ENCODE measurements at places on chromosomes 2 and 18.

- DNase-seq = no peak
Observed at GRCh38 chr2:23596316-23596885, 211.4 kb downstream of the KLHL29 start.

DNA sequence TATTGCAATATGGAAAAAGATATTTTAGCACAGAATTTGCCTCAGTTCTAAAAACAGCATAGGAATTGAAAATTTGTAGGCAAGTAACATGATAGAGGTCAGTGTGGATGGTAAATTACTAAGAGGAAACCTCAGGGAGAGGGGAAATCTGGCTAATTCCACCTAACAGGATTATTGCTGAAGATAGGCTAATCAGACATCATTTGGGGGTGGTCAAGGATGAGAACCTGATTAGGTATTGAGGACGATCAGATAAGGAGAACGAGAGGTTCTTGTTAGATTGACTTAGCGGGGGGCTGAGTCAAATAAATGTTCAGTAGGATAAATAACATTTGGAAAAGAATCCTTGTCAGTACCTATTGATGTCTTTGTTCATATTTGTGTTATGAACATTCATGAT is 543.2 kb upstream of the LRRTM4 start:
- DNase-seq = no peak

DNA sequence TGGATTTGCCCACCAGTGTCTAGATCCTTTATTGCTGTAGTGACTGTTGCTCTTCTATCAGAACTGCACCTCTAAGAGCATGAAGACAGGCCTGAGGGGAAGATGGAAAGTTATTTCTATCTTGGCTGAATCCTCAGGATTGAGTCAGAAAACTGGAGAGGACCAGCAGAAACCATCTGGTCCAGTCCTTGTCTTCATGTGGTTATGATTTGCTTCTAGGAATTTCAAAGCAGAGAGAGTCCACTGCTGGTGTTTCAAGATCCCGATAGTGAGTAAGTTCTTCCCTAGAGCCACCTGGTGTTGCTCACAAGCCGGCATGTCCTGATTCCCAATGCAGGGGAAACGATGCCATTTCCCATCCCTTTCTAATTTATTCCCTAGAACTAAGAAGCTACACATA is 84.2 kb downstream of the NCKAP5 start:
- peak; percentile 15 for DNase-seq

- DNase-seq = no peak
Observed at GRCh38 chr2:42284019-42284418, 77.0 kb downstream of the COX7A2L start.

- DNase-seq = no peak
Observed at GRCh38 chr2:19687017-19687659, 214.6 kb downstream of the TTC32 start.

DNA sequence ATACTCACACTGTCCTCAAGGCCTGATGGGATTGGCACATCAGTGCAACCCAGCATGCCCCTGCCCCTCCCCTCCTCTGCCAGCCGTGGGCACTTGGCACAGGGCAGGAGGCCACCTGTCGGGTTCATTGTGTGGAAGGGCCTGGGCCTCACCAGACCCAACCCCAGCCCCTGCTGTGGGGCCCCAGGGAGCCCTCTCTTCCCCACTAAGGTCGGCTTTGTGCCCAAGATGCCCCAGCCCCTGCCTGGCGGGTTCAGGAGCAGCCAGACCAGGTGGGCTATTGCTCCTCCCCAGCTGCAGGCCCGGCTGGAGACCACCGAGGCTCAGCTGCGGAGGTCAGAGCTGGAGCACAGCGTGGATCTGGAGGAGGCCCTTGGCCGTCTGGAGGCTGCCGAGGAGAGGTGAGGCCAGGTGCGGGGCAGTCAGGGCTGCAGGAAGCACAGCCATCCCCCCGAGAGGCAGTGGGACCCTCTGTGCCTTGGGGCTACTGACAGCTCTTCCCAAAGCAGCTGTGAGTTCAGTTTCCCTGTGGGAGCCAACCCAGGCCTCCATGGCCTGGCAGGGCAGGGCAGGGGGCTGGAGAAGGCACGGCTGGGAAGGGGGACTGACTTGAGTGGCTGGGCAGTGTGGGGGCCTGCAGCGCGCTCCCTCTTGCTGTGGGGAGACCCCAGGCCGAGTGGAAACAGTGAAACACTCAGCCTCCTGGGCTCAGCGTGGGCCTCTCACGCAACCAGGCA is 16.3 kb downstream of the CROCC2 start:
- DNase-seq = no peak

GRCh38 chr2:239204136-239204875 is 196.5 kb downstream of the HDAC4 start:
- DNase-seq = no peak

DNA sequence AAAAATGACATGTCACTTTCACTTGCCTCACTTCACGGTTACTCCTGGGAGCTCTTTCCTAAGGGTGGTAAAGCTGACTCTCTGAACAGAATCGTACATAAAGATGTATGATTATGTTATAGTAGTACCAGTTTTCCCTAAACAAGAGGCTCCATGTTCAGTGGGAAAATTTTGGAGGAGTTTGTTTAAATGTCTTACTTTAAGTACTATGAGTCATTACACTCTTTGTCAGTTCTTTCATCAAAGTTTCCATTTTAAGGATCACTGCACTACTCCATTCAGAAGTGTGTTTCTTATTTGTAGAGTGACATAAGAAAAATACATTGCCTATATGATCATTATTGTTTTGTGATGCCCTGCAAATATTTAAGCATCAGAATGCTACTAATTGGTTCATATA is 121.1 kb upstream of the FIGN start:
- no peak for DNase-seq

DNA sequence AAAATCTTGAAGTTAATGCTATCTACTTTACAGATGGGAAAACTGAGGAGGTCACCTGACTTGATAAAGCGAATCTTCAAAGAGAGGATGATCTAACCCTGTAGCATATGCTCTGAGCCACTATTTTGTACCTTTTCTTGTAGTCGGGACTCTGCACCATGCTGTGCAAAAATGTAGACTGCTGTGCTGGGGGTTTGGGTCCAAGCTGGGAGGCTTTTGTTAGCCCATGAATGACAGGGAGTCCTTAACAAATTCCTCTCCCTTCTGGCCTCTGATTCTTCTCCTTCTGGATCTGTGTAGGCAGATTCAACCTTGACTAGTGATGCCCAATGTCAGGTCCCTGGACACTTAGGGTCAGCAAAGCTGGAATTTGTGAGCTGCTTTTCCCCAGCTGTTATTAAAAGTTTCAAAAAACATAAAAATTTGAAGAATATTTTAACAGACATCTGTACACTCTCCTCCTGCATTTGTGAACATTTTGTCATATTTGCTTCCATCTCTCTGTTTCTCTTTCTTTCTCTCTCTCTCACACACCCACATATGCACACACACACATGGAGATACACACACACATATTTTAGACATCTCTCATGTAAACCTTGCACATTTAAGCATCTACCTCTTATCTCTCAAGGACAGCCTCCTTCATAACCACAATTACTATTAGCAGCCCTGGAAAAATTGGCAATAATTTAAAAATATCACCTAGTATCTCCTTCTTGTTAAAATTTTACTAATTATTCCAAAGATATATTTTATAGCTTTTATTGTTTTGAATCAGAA is 335.0 kb upstream of the TRIB2 start:
- no peak for DNase-seq

DNA sequence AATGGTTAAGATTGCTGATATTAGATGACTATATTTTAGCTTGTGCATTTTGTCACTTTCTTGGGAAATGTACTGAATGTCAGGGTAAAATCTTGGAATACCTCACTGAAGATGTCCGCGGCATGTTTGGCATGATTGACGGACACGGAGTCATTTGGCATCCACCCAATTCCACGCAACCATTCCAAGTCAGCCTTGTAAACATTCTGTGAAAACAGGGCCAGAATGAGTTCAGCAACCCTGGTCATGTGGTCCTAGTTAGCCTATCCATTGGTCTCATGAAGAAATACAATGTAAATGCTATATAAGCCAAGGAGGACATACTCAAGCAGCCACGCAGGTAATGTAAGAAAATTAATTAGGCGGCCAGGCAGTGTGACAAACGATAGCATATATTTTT is 159.5 kb downstream of the RIF1 start:
- no peak for DNase-seq

GRCh38 chr18:28168725-28169124 is 8.2 kb downstream of the CDH2 start:
- no peak for DNase-seq

DNA sequence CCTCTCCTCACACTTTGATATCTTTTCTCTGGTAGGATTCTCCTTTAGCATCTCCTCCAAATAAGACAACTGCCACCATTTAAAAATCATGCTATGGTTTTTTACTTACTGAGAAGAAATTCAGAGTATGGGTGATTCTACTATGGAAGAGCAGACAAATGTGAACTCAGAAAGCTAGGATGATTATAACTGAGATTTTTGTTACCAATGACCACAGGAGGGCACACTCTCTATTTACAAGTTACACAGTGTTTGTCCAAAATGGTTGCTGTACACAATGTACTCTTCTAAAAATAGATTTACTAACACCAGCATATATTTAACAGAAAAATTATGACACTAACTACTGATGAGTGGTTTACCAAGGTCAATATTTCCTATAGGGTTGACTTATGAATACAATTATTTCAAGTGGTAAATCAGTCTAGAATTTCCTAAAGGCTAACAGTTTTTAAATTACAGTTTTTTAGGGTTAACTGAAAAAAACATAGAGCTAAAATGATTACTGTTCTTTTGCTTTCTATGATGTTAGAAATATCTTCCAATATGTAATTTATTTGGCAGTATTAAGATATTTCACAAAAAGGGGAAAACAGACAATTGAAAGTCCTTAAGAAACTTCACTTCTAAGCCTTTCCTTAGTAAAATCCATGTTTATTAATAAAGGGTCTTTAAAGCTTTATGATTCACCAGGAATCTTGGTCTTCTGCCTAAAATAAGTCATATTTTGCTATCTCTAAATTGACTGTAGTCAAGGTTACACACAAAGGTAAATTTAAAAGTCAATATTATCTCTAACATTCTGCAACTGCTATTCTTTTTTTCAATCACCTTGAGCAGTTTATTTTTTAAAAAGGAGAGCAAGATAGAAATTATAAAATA is 57.2 kb downstream of the MAP4K3 start:
- peak; percentile 39 for DNase-seq

DNA sequence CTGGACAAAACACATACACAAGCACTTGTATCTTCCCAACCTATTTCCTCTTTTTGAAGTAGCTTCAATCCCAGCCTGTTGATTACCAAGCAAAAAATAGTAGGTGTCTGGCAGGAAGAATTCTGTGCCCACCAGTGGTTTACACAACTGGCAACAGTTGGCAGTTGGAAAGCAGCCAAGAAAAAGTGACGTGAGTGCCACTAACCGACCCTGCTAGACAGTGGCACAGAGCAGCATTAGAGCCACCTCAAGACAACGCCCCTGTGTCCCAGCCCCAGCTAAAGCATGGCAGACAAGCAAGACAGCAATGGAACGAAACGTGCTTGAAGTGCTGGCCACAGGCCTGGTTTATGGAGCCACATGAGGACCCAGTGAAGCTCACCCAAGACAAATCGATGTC is 379.6 kb downstream of the FBXO15 start:
- no peak for DNase-seq

- no peak for DNase-seq
Observed at GRCh38 chr2:147456779-147457178, 388.1 kb upstream of the ACVR2A start.

DNA sequence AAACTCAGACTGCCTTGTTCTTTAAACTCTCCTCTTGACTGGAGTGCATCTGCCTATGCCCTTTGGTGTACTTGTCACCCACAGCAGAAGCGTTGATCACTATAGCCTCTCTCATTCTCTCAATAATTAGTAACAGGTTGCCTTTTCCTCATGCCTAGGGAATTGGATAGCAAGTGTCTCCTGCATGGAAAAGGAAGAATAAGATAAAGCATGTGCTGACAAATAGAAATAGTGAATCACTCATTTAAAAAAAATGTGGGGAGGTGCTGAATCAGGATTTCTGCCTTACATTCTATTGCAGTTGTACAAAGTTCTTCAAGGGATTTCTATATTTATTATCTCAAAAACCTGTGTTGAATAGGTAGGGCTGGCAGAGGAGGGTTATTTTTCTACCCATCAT is 323.0 kb downstream of the TXNL1 start:
- no peak for DNase-seq

DNA sequence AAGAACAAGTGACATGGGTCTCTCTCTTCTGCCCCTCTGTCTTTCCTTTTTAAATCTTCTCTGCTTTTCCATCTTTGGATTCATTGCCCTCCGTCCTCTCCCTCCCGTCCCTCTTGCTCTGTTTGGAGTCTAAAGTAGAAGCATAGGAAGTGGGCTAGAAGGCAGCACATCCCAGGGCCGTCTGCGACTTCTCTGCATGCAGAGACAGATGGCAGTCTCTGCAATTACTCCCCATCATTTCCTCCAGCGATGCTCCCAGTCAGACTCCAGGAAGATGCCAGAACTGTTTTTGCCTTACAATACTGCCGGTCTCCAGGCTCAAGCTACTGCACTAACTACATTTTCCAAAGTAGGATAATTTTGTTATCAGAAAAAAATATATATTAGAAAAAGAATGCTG is 35.2 kb upstream of the LPIN2 start:
- no peak for DNase-seq

GRCh38 chr2:56127010-56127409 is 56.8 kb upstream of the CCDC85A start:
- DNase-seq = no peak

GRCh38 chr2:166419616-166419934 is 43.8 kb upstream of the SCN9A start:
- DNase-seq = peak; percentile 18

DNA sequence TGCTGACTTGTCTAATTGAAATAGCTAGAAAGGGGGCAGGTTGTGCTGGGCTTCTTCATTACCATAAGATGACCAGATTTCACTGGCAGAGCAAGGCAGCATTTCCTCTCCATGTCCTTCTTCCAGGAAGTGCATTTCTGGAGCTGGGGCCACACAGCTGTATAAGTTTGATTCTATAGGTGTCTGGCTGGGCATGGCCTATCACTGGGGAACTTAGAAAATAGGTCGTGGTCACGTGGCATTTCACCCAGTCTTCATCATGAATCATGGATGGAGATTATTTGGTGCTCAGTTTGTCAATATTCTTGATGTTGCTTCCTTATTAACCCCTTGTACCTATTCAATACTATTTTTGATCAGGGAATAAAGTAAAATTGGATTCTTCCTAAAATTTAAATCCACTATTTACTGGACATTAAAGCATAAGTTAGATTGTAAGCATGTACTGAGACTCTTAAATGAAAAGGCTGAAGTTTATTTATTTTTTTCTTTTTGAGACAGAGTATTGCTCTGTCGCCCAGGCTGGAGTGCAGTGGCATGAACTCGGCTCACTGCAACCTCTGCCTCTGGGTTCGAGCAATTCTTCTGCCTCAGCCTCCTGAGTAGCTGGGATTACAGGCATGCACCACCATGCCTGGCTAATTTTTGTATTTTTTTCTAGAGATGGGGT is 49.5 kb upstream of the TMEM87B start:
- DNase-seq = no peak

GRCh38 chr2:155169317-155169716 is 470.8 kb downstream of the KCNJ3 start:
- no peak for DNase-seq

- no peak for DNase-seq
Observed at GRCh38 chr2:10831400-10831985, 18.9 kb upstream of the PDIA6 start.

GRCh38 chr2:224658780-224659405 is 57.3 kb downstream of the CCDC195 start:
- peak; percentile 66 for DNase-seq
